NCI-H460 (cell line): ENCODE measurements at places on chromosomes 11 and 22. TPM values are rescaled to one million over a fixed set of nuclear protein-coding genes. Genes with fewer than 3 reads are reported as not detected.

Gene OR5P2
- total RNA-seq: not detected in 2 replicates

Gene GP1BB
- total RNA-seq: 3.9 and 4.5 TPM in 2 replicates

DNA sequence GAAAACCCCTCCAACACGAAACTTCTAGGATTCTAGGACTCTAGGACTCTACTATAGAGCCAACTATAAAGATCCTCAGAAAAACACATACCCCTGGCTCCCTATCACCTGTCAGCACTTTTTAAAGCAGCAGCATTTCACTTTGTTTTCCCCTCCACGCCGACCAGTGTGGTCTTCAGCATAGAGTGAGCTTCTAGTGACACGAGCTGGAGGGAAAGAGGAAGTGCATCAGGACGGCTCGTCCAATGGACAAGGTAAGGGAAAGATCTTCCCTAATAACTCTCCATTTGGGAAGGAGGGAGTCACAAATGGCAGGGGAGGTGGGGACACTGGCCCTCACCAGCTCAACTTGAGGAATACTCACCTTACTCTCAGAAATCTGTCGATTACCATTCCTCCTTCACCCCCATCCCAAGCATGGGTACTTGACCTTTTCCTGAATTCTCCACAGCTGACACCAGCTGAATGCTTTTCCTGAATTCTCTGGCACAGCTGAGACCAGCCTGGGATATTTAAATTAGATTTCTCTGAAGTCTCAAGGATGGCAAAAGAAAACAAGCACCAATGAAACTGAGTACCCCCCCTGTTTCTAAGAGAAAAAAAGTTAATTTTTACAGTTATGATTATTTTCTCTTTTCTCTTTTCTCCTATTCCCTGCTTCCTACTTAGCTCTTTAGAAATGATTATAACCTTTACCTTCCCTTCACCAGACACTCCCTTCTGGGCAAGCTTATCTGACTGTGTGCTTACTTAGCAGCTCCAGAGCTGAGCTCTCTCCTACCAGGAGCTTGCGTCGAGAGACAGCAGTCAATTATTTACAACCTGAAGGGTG lies 33.3 kb upstream of the NNMT start:
- DNase-seq: peak; percentile 21

GRCh38 chr11:120883404-120884080 lies 140.4 kb upstream of the TBCEL start:
- no peak for DNase-seq

- DNase-seq: no peak
These were observed 350.4 kb downstream of the DDX10 start for GRCh38 chr11:109015283-109015682.
